ENCODE measurements at places on chromosomes 7 and 10. TPM values are rescaled to one million over a fixed set of nuclear protein-coding genes. Genes with fewer than 3 reads are reported as not detected.

DNA sequence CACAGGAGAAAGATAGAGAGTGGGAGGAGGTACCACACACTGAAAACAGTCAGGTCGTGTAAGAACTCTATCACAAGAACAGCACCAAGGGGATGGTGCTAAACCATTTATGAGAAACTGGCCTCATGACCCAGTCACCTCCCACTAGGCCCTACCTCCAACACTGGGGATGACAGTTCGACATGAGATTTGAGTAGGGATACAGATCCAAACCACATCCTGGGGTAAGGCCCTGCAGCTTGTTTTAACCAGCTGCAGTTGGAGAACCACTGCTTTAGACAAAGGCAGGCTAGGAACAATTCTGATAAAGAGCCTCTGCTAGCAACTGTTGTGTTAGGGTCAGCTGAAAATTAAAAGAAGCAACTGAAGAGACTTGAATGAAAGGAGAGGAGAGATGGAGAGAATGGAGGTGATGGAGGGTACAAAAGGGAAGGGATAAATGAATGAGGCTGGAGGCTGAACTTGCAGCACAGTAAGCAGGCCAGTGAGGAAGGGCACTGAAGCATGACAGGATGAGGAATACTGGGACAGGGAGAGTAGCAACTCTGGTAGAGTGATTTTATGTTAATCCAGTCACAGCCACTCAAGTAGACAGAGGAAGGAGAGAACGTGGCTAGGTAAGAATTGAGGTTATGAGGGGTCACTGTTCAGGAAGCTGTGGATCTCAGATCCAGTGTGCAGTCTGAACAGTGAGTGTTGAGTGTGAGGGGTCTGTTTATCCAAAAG lies 23.6 kb downstream of the MEST start:
- DNase-seq, result no peak
- H3K27me3 ChIP-seq, result no peaks in the 10 kb centered on the region
- H3K4me1 ChIP-seq, result no peaks in the 10 kb centered on the region
- no peak overlapping the region for H3K27ac ChIP-seq
- no peak overlapping the region for H3K4me3 ChIP-seq

- H3K4me3 ChIP-seq, result no peak overlapping the region
- H3K27me3 ChIP-seq, result no peaks in the 10 kb centered on the region
- H3K27ac ChIP-seq, result no peak overlapping the region
Measured at GRCh38 chr7:156000601-156001396, 188.5 kb upstream of the SHH start.

DNA sequence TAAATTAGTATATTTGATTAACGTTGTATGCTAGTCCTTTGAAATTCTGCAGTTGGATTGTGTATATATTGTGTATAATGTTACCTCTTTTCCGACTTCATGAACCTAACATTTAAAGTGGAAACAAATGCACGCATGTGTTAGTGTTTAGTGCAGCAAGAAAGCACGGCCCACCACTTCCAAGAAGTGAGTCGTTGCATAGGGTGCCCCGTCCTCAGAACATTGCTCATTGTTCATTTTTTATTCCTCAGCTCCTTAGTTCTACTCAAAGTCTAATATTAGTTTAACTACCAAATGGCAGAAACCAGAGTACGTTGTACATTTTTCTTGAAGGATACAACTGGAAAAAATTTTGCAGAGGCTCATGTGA lies 407.6 kb downstream of the AUTS2 start:
- H3K27ac ChIP-seq, result no peak overlapping the region
- H3K36me3 ChIP-seq, result no peaks in the 10 kb centered on the region
- DNase-seq, result no peak
- H3K4me3 ChIP-seq, result no peak overlapping the region
- H3K27me3 ChIP-seq, result no peaks in the 10 kb centered on the region

- H3K36me3 ChIP-seq, result no peaks in the 10 kb centered on the region
- no peaks in the 10 kb centered on the region for H3K4me1 ChIP-seq
- no peak overlapping the region for H3K27ac ChIP-seq
- no peak overlapping the region for H3K4me3 ChIP-seq
- no peak for DNase-seq
Measured at GRCh38 chr10:59360605-59361405, 1.5 kb downstream of the FAM13C start.

GRCh38 chr7:118517275-118517674 lies 292.8 kb downstream of the ANKRD7 start:
- H3K36me3 ChIP-seq, result no peaks in the 10 kb centered on the region
- H3K27me3 ChIP-seq, result no peaks in the 10 kb centered on the region
- no peak overlapping the region for H3K27ac ChIP-seq
- H3K4me3 ChIP-seq, result no peak overlapping the region
- no peaks in the 10 kb centered on the region for H3K4me1 ChIP-seq

GRCh38 chr10:35705051-35705450 lies 63.0 kb upstream of the FZD8 start:
- no peaks in the 10 kb centered on the region for H3K27me3 ChIP-seq
- H3K36me3 ChIP-seq, result no peaks in the 10 kb centered on the region
- no peak for DNase-seq
- no peak overlapping the region for H3K27ac ChIP-seq

- no peaks in the 10 kb centered on the region for H3K4me1 ChIP-seq
- H3K27me3 ChIP-seq, result no peaks in the 10 kb centered on the region
- H3K4me3 ChIP-seq, result no peak overlapping the region
- DNase-seq, result no peak
Measured at GRCh38 chr7:113880559-113880958, 38.2 kb downstream of the PPP1R3A start.

GRCh38 chr7:43431020-43431595 lies 151.8 kb upstream of the STK17A start:
- no peak overlapping the region for H3K4me3 ChIP-seq

DNA sequence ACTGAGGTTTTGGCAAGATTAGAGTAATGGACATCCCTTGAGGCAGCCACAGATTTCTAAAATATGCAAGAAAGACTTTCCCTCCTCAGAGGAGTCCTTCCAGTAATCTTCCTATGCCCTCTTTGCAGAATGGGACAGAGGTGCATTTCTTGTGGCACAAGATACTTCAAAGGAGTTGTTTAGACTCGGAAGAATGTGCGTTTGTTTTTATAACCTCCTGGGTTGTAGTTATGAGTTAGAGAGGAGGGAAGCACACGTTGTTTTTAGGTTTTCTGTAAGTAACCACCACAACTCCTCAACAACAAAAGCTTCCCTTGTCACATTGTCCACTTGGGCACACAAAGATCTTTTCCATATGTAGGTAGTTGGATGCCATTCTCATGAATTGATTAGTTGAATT lies 78.1 kb upstream of the GLI3 start:
- H3K4me3 ChIP-seq, result no peak overlapping the region
- H3K36me3 ChIP-seq, result no peaks in the 10 kb centered on the region
- no peak for DNase-seq

GRCh38 chr10:17062955-17063484 lies 66.6 kb downstream of the CUBN start:
- H3K36me3 ChIP-seq, result no peaks in the 10 kb centered on the region
- no peak for DNase-seq
- no peak overlapping the region for H3K4me3 ChIP-seq
- H3K4me1 ChIP-seq, result peaks cover 5% of the 10 kb centered on the region

GRCh38 chr10:71332466-71332865 lies 13.4 kb downstream of the SLC29A3 start:
- no peaks in the 10 kb centered on the region for H3K27me3 ChIP-seq
- H3K36me3 ChIP-seq, result peaks cover 45% of the 10 kb centered on the region
- peaks cover 10% of the 10 kb centered on the region for H3K4me1 ChIP-seq
- H3K4me3 ChIP-seq, result no peak overlapping the region
- H3K27ac ChIP-seq, result no peak overlapping the region

GRCh38 chr10:5502061-5502521 lies 2.7 kb upstream of the CALML5 start:
- no peaks in the 10 kb centered on the region for H3K27me3 ChIP-seq
- H3K36me3 ChIP-seq, result no peaks in the 10 kb centered on the region
- H3K27ac ChIP-seq, result no peak overlapping the region
- peaks cover 42% of the 10 kb centered on the region for H3K4me1 ChIP-seq

DNA sequence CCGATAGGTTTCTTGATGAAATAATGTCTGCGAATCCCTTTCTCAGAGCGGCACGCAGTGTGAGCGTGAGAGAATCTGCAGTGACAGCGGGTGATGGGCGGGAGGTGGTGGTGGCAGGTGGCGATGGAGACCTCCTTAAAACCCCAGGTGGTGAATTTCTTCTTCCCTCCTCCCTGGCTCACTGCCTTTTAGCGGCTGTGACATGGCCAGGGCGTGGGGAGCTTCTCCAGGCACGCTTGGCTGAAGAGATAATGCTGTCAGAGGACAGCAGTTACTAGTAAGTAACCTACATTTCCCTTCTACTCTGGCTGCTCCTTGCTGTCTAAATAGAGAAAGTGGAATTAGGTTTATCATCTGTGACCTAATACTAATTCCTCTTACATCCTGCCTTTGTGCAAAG lies 141.4 kb upstream of the INSYN2A start:
- no peak overlapping the region for H3K27ac ChIP-seq
- no peaks in the 10 kb centered on the region for H3K27me3 ChIP-seq
- H3K4me1 ChIP-seq, result no peaks in the 10 kb centered on the region
- DNase-seq, result peak; percentile 27

- peaks cover 23% of the 10 kb centered on the region for H3K4me1 ChIP-seq
- no peak overlapping the region for H3K4me3 ChIP-seq
- H3K27ac ChIP-seq, result no peak overlapping the region
- no peaks in the 10 kb centered on the region for H3K36me3 ChIP-seq
- H3K27me3 ChIP-seq, result no peaks in the 10 kb centered on the region
- peak; percentile 27 for DNase-seq
Measured at GRCh38 chr7:69781412-69781846, 183.2 kb downstream of the AUTS2 start.

DNA sequence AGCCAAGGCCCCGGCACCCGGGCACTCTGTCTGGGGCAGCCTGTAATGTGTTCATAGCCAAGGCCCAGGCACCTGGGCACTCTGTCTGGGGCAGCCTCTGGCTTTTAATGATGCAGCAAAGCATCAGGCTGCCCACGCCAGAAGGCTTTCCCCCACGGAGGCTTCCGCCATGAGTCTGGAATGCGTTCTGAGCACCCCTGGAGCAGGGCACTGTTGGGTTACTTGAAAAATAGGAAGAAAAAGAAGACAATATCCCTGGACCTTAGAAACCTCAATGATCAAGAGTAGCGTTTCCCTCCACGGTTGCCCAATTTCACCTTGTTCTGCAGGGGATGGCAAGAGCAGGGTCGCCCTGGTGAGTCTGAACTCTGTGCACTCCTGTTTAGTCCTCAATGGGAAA lies 565.0 kb downstream of the PTPRN2 start:
- DNase-seq, result no peak
- H3K4me3 ChIP-seq, result no peak overlapping the region
- no peaks in the 10 kb centered on the region for H3K36me3 ChIP-seq
- no peak overlapping the region for H3K27ac ChIP-seq
- no peaks in the 10 kb centered on the region for H3K27me3 ChIP-seq

DNA sequence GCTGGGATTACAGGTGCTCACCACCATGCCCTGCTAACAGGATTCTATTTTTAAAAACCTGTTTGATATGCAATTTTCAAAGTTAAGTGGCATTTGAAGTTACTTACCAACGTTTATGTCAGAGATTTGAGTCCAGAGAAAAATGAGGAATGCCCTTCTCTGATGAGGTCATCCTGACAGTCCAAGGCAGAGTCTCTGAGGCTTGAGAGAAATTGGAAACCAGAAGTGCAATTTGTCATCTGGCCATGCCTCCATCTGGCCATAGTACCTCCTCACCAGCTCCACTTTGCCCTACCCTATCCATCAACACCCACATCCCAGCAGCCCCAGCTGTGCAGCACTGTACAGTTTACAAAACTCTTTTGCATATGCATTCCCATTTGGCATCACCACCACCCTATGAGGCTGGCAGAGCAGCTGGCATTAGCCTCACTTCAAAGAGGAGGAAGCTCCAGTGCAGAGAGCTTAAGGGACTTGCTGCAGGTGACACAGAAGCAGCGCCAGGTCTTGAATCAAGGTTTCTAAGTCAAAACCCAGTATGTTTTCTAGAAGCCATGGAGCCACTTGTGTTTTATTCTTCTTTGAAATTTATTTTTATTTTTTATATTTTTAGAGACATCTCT lies 54.5 kb upstream of the PDZD8 start:
- H3K4me1 ChIP-seq, result no peaks in the 10 kb centered on the region
- H3K4me3 ChIP-seq, result no peak overlapping the region
- no peaks in the 10 kb centered on the region for H3K36me3 ChIP-seq
- H3K27ac ChIP-seq, result no peak overlapping the region
- no peak for DNase-seq
- peaks cover 32% of the 10 kb centered on the region for H3K27me3 ChIP-seq

DNA sequence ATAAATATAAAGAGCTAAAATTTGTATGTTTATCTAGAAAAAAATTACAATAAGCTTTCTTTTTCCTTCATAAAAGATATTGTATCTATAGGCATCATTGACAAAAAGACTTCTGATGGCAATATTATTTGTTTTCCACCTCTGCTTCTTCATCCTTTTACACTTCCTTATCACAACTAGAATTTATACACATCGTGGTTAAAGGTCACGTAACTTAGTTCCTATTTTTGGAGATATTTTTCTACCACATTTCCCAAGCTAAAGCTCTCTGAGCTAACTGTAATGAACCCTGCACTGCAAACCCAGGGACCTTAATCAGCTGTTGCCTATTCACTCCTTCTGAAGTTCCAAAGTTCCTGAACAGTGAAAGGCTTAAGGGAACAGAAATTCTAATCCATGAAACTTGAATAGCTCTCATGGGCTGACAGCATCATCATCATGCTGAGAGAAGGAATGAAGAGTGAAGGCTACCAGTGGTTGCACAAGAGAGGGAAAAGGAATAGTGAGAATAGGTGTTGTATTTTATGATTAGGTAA lies 106.1 kb upstream of the SLC13A1 start:
- H3K4me1 ChIP-seq, result no peaks in the 10 kb centered on the region
- H3K4me3 ChIP-seq, result no peak overlapping the region
- H3K36me3 ChIP-seq, result no peaks in the 10 kb centered on the region
- no peak overlapping the region for H3K27ac ChIP-seq
- no peak for DNase-seq
- no peaks in the 10 kb centered on the region for H3K27me3 ChIP-seq

DNA sequence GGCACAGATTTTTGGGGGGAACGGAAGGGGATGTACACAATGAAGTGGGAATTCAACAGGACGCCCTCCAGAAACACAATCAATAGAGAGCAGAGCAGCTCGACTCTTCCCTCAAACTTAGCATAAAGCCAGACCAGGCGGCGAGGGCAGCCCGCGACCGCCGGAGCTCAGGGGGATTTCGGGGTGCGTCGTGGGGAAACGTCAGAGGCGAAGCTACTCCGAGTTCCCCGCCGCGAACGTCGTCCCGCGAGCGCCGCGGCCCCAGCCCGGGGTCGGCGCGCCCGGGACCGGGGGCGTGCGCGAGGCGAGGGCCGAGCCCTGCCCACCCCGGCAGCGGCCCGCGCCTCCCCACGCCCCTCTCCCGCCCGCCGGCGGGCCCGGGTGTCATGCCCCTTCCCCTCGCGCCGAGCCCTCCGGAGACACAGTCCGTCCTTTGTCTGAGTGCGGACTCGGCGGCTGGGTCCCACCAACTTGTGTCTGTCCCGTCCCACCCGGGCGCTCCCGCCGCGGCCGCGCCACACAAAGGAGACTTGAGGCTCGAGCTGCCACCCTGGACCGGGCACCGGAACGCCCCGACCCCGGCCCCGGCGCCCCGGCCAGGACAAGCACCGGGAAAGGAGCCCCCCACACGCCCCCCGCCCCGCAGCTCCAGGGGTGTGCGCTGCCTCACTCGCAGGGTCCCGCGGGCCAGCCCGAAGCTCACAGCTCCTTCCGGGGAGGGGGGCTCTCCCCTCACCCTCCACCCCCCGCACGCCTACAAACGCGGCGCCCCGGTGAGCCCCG lies 634 bp downstream of the EZH2 start:
- H3K27ac ChIP-seq, result peak overlapping the region; percentile 97
- H3K4me1 ChIP-seq, result peaks cover 5% of the 10 kb centered on the region
- peak overlapping the region; percentile 87 for H3K4me3 ChIP-seq
- H3K27me3 ChIP-seq, result no peaks in the 10 kb centered on the region
- peak; percentile 71 for DNase-seq

The SFTPA1 gene
- total RNA-seq, result not detected

The CLRN3 gene
- total RNA-seq, result 1.7 TPM

The FAM25C gene
- total RNA-seq, result not detected

The MTG1 gene
- 177 TPM for total RNA-seq
